ENCODE measurements at places on chromosomes 3 and 15.

- DNase-seq, result no peak
Measured at GRCh38 chr3:10700821-10701220, 115.2 kb upstream of the SLC6A11 start.

DNA sequence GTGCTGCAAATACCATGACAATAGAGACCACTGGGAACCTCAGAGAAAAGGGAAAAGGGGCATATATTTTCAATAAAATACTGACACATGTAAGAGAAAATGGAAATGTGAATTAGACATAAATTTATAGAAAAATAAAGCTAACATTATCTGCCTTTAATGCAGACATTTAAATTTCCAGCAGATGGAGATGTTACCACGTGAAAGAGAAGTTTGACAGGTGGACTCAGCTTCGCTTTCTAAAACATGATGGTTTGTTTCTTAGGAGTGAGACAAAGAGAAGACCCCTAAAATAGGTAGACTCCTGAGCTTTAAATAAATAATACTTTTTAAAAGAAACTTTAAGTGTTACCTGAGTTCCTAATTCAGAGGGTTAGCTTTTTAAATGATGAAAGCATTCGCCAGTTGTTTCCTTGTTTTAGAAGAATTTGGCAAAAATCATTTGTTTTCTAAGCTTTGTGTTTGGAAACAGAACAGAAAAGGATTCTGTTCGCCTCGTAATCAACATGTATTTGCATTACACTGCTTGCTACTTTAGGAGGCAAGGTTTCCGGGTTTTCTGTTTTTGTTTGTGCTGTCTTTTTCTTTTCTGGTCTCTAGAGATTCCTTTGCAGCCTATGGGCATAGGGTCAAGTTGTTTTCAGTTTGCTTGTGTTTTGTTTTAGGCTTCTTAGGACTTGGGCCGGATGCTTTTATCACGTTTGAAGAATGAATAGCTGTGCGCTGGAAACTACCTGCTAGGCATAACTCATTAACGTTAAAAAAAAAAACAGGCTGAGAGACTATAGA lies 271.4 kb downstream of the THSD4 start:
- no peak for DNase-seq

GRCh38 chr3:156718622-156719306 lies 44.4 kb downstream of the TIPARP start:
- DNase-seq, result no peak

DNA sequence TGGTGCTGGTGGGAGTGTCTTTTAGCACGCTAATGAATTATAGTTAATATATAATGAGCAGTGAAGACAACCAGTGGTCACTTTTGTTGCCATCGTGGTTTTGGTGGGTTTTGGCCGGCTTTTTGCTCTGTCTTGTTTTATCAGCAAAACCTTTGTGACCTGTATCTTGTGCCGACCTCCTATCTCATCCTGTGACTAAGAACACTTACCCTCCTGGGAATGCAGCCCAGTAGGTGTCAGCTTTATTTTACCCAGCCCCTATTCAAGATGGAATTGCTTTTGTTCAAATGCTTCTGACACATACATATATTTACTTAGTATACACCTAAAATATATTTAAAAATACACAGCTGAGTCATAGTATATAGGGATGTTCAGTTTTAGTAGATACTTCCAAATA lies 770.3 kb downstream of the PDCD6IP start:
- DNase-seq, result no peak

DNA sequence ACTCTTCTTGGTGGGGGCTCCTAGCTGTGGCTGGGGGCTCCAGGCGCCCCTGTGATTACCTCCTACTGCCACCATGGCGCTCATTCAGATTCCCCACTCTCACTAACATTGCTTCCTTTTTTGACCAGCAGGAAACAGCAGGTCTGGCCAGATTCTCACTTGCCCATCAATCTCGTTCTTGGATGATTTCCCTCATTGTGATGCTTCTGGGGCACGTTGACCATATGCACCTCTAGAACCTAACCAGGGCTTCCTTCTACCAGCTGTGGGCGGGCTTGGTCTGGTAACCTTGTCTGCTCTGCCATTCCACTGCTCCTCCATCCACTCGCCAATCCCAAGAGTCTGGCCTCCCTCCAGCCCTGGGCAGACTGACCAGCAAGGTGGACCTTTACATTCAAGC lies 35.9 kb upstream of the PTPN23 start:
- no peak for DNase-seq

DNA sequence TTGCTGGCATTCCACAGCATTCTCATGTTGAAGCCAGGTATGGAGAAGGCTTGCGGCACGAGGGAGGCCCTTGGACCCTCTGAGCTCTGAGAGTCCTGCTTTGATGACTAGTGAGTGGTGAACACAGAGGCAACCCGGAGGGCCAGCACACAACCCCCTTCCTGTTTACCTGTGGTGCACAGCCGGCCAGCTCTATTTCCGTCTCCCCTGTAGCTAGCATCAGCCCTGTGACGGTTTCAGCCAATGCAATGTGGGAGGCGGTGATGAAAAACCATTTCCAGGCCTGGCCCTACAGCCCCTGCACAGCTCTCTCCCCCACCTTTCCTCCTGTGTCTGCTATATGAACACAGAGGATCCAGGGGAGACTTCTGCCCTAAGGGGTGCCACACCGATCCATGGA lies 76.8 kb upstream of the KLHL25 start:
- no peak for DNase-seq
